Fibroblast of the conjunctiva (primary cell): ENCODE measurements at places on chromosomes 1 and 21.

- no peak for DNase-seq
Observed at GRCh38 chr1:168091720-168092550, 44.8 kb downstream of the GPR161 start.

DNA sequence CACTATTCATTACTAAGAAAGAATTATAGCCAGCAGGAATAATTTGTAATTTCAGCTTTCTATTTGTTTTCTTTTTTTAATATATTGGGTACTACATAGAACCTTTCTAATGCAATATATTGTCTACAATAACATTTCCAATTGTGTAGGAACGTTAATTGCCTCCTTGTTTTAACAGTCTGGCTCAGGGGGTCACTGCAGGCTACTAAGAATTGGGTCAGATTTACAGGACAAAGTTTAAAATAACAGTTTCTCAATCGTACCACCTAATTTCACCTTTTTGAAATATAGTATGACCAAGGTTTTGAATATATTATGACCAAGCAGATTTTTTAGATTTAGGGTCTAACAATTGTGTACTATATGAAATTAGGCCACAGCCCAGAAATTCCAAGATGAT lies 2.4 kb downstream of the CFH start:
- no peak for DNase-seq

- no peak for DNase-seq
Observed at GRCh38 chr1:226827458-226827857, 43.0 kb upstream of the PSEN2 start.

GRCh38 chr1:185917646-185918045 lies 183.5 kb downstream of the HMCN1 start:
- no peak for DNase-seq

GRCh38 chr1:205575294-205575885 lies 56.4 kb downstream of the ELK4 start:
- no peak for DNase-seq

DNA sequence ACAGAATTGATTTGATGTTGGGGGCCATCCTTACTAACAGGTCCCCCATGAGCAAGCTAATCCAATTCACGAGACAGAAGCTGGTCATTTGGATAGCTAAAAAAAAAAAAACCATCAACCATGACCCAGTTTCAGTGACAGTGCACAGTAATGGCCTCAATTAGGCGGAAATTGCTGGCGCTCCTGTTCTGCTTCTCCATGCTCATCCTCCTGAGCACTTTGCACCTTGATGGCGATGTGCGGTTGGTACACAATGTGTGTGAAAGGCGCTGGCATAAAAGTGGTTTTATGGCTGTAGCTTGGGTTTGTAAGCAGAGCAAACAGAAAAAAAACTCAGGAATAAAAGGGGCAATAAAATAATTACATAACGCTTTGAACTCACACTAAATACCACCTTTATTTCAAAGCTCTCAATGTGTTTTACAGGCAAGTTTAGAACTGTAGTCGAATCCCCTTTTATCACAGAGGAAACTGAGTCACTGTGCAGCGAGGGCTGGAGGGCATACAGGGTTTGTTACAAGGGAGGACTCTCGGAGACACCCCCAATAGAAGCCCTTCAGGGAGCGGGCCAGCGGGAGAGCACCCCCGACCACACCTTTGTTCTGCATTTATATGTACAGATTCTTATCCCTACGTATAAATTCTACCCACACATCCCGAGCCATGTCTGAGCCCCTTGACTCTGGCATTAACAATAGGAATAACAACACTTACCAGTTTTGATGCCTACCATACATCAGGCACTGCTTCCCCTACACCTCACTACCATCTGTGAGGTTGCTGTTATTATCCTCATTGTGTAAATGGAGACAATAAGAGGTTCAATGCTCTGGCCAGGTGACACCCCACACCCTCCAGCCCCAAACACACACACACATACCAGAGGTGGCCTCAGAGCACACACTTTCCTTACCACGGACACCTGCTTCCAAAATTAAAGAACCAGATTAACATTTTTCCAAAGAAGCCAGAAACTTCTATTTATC lies 213.5 kb upstream of the IRF2BP2 start:
- no peak for DNase-seq

DNA sequence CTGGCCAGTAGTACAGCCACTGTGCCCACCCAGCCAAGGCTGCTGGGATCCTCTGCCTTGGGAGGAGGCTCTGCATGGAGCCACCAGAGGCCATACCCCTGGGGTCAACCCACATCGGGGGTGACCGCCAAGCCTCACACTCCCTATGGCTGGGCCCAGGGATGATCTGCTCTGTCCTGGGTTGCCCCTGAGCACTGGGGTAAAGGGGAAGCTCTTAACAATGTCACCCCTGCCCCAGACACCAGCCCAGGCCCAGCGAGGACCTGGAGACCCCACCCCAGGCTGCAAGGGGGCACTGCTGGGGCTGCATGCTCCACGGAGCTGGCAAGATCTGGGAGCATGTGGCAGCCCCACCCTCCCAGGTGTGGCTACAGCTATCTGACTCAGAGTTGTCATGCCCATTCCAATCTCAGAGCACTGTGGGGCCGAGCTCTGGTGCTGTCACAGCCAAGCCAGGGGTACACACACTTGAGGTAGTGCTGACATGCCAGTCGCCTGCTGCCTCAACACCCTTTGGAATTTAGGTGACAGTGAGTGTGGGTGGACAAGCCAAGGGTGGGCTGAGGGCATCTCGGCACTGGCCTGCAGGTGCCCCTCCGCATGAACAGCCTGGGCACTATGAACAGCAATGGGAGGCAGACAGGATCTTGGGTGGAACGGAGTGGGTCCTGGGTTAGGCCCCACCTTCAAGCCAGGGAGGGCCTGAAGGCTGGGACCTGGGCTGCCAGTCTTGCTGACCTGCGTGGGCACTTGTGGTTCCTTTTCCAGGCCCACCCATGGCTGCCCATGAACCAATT lies 427.7 kb downstream of the LRRIQ3 start:
- no peak for DNase-seq

DNA sequence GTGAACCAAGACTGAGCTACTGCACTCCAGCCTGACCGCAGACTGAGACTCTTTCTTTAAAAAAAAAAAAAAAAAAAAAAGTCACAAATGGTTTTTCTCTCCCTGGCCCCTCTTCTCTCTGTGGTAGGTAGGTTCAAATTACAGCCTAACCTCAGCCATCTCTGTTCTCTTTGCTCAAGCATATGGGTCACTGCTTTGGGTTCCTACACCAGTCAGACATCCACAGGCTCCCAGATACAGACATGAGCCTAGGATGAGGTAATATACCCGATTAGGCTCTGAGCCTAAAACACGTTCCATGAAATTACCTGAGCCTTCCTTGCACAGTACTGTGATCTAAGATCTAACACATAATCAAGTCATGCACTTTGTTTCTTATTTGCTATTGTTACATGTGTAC lies 90.5 kb upstream of the JAK1 start:
- no peak for DNase-seq

DNA sequence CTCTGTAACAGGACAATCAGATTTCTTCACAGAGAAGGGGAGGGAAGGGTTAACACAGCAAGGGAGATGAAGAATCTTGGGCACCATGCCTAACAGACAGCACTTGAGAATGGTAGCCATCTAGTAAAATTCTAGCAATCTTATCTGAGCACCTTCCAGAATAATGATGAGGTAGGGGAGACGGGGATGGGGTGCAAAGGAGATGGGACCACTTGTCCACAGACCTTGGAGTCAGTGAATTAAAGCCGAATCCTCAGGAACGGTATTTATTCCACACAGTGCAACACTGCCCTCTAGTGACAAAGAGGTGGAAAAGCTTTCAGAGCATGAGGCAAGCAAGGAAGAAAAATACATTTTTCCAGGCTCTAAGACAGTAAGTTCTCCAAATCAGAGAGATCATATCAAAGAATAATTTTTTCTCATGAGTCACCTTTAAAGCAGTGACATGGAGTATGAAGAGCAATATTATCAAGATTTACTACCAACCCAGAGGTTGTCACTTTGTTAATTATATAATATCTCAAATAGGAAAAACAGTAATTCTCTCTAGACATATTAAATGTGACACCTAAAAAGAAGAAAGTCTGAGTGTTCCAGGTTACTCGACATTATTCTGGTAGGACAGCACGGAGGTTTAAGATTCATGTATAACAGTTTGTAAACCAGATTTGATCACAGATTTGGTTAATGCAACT lies 43.3 kb upstream of the LPAR3 start:
- DNase-seq: peak; percentile 51
